ENCODE measurements at places on chromosomes 6 and 20. TPM values are rescaled to one million over a fixed set of nuclear protein-coding genes. Genes with fewer than 3 reads are reported as not detected.

The KCNQ5 gene
- total RNA-seq = 0.07 TPM

DNA sequence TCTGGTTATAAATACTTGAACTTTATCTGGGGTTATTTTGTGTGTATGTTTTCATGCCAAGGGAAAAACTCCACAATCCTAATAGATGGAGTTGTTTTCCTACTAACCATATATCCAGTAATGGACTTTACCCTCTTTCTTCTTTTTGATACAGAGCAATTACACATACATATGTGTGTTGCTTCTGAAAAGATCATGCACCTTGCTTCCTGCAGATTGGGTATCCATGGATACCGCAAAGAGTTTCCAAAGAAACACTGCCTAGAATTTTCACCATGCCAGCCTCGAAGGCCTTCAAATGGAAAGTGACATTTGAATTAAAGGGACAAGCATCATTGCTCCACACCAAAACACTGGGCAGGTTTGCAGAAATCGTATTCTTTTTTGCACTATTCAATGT is 26.8 kb downstream of the HDDC2 start:
- DNase-seq = no peak

DNA sequence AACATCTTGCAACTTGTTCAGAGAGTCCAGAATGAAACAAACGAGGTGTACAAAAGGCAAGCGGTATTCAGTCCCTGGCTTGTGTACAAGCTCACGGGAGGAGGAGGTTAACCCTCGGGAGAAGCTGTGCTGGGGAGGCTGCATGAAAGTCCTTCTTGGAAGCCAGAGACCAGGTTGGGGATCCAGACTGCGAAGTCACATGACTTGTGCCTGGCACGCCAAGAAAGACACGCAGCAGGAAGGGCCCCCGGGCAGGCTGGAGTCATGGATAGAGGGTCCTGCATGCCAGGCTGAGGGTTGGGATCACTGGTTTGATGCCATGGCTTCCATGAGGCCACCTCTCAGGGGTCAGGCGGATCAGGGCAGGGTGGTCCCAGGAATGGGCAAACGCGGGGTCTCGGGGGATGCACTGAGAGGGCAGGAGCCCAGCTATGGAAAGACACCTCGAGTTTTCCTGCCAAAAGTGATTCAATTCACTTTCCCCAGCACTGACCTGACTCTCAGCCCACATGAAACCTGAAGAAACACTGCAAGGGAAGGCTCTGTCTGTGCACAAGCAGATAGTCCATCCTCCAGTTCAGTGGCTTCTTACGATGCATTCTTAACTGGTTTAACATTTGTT is 79.4 kb downstream of the DLL1 start:
- peak; percentile 22 for DNase-seq

The BPIFB4 gene
- total RNA-seq = not detected

GRCh38 chr20:58907320-58908137 is 55.0 kb downstream of the GNAS start:
- peak; percentile 49 for DNase-seq

The CFB gene
- 32.1 TPM for total RNA-seq

DNA sequence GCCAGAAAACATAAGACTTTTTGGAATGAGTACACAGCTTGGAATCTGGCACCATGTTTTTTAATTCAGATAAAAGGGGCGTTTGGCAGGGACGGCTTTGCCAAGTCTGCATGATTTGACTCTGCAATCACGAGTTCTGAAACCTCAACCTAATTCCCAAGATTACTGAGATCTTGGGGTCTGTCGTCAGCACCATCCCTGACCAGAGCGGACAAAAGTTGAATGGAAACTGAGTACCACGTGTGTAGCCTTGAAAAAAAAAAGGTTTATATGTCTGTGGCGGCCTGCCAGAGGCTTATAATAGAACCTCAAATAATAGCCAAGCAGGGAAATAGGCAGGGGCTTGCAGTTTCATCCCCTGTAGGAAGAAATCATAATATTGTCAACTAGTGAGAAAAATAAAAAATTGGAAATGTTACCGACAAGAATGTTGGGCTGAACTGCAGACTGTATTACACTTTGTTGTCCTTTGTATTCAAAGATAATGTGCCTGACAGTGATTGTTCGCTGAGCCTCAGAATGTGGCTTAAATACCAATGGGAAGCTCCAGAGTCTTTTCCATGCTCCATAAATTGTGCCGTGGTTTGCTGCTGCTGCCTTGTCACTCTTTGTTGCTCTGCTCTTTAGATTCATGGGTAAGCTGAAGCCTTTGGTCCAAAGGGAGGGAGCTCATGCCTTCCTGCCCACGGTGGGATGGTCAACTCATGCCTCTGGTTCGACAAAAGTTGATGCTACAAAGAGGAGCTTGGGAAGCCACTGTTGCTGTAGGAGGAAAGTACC is 118.8 kb upstream of the ARID1B start:
- no peak for DNase-seq

GRCh38 chr20:23823111-23823510 is 3.4 kb downstream of the CST2 start:
- no peak for DNase-seq

DNA sequence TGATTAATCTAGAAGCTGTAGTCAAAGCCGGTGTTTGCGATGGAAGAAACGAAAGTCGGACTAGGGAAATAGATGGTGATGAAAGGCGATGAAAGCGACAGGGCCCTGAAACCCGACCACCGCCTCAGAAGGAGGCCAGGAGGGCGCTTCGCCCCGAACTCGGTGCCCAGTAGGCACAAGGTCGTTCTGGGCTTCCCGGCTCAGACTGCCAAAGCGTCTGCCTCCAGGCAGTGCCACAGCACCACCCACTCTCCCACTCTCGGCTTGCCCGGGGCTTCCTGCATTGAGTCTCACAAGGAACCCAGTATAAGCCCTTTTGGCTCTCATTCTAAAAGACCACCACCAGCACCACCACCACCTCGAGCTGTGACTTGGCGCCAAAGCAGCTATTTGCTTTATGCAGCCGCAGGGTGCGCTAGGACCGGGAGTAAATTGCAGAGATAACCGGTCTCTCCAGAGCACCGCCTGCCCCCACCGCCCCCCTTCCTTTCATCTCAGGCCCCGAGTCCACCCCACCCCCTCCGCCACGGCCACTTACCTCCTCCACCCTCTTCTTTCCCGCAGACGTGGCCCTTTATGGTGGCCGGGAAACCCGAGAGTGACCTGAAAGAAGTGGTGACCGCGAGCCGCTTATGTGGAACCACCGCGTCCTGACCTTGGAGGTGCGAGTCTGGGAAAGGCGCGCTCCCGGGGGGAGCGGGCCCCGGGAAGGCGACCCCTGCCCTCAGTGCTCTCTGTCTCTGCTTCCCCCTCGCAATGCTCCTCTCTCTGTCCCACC is 2.4 kb downstream of the TCF21 start:
- no peak for DNase-seq

The EPHA7 gene
- total RNA-seq = not detected

The DST gene
- 94.2 TPM for total RNA-seq

DNA sequence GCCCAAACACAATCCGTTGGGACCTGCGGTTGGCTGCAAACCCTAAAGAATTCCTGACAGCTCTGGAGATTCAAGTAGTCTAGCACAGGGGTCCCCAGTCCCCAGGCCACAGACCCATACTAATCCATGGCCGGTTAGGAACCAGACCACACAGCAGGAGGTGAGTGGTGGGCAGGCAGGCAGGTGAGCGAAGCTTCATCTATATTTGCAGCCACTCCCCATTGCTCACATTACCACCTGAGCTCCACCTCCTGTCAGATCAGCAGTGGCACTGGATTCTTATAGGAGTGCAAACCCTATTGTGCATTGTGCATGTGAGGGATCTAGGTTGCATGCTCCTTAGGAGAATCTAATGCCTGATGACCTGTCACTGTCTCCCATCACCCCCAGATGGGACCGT is 16.6 kb downstream of the TFEB start:
- DNase-seq = no peak

GRCh38 chr20:6976106-6976900 is 208.8 kb downstream of the BMP2 start:
- no peak for DNase-seq

GRCh38 chr6:104795363-104795762 is 64.4 kb downstream of the HACE1 start:
- DNase-seq = peak; percentile 28

DNA sequence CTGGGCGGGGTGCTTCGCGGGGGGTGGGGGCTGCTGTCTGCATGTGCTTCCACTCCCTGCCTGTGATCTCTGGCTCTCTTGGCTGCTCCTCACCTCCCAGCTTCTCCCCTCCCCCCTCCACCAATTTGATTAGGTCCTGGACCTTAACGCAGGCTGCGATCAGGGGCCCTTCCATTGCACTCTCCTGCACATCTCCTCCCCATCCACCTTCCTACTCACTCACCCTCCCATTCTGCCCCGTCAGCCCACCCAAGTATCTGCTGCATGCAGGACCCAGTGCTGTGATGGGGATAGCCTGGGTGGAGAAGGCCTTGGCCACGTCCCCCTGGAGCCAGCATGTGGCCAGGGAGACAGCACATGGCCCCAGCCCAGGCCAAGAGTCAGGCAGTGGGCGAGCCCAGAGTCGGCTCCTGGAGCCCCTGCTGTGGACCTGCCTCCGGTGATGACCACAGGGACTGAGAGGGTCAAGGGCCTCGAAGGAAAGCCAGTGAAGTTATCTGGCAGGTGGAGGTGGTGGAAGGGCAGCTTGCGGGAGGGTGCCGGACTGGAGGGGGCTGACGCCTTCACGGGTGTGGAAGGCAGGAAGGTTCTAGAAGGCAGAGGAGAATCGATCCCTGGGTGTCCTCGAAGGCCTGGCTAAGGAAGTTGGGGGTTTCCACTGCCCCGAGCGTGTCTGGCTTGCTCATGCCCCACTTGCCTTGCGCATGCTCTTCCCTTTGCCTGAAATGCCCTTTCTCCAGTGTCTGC is 40.7 kb downstream of the SRC start:
- DNase-seq = no peak

The OR2H1 gene
- total RNA-seq = not detected

The PRDM13 gene
- total RNA-seq = 0.44 TPM

GRCh38 chr20:48788486-48789072 is 39.2 kb downstream of the PREX1 start:
- DNase-seq = no peak

GRCh38 chr6:36129941-36130666 is at the start of gene MAPK13:
Gene MAPK13 (plus strand): TSS chr6:36130513. CDS start chr6:36130583, 70 bp downstream.
- DNase-seq = peak; percentile 60

DNA sequence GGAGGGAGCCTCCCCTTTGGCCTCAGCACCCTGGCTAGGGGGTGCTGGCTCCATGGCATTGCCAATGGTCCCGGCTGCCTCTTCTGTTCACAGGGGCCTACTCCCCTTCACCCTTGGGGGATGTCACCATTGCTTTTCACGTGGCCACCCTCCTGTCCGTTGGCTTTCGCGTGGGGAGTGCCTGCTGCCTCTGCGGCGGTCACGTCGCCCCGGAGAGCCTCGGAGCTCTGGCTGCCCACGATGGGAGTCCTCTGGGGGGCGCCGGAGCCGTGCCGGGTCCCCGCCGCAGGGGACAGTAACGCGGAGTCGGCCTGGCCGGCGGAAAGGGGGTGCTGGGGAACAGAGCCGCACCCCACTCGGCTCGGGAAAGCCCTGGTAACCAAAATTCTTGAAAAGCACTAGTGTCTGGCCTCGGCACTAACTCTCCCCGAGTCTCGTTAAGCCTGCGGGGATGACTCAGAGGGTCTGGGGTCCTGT is 661 bp upstream of the HEBP2 start:
- peak; percentile 43 for DNase-seq

The EYA2 gene
- 0.30 TPM for total RNA-seq

- DNase-seq = no peak
These were observed 26.0 kb downstream of the KCNQ2 start for GRCh38 chr20:63446216-63447024.

GRCh38 chr6:19153270-19153980 is 683.7 kb upstream of the ID4 start:
- no peak for DNase-seq

DNA sequence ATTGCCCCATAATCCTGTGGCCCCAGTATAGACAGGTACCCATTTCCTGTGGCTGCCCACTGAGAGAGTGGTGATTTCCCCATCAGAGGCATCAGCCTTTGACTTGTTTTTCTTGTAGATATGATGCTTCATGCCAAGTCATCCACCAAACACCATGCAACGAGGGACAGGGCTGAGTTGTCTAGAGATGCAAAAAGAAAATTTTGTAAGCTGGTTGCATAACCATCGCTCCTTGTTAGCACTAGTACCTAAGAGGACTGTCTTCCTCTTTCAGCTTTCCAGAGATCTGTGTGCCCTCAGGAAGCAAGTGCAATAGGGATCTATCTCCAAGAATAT is 166.8 kb downstream of the BCAS1 start:
- no peak for DNase-seq

The C6orf58 gene
- total RNA-seq = not detected

- DNase-seq = no peak
These were observed 20.4 kb upstream of the RAB23 start for GRCh38 chr6:57242505-57242904.

DNA sequence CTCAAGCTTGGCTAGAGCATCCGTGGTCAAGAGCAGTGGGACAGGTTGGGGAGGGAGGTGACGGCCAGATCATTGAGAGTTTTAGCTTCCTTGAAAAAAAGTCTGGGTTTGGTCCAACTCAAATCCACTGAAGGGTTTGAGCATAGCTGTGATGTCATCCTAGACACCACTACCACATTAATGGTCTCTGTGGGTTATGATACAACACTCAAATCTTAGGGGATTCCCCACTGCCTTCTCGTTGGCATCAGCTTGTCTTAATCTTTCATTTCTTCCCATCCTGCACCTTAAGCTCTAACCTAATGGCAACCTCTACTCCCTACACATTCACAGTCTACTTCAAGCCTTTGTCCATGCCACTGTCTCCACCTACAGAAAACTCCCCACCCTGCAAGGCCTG is 77.3 kb downstream of the BMP6 start:
- DNase-seq = no peak

DNA sequence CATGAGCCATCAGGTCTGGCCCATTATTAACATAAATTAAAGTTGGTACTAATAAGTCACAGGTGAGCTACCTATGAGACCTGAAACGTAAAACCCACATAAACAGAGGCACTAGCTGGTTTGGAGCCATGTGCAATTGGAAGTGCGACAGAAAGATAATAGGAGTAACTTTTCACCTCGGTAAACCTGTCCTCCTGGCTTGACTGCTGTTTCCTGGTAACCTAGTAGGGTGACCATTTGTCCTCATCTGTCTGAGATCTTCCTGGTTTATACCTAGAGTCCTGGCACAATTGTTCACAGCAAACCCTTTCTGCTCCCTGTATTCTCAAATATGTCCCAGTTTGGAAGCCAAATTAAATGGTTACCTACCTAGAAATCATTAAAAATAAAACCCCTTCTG is 7.4 kb downstream of the TBC1D20 start:
- no peak for DNase-seq

GRCh38 chr20:10553326-10553984 is 118.3 kb downstream of the SLX4IP start:
- DNase-seq = peak; percentile 76

The SLC24A3 gene
- 0.21 TPM for total RNA-seq

- no peak for DNase-seq
These were observed 34.2 kb downstream of the GSS start for GRCh38 chr20:34921436-34921835.

The HLA-DPA1 gene
- total RNA-seq = not detected

DNA sequence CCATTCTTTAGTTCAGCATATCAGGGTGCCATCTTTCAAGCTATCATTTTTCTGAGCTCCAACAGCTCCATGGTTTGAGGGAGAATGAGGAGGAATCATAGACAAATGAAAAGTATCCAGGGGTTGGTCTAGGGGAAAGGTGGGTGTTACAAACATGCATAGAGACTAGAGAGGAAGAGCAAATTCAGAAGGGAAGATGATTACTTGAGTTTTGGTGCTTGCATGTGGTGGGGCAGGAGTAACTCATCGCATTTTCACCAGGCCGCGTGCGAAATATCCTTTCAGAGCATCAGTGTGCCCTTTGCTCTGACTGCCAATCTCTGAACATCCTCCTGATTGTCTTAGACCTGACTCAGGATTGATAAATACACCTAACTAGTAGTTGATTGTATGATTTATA is 7.7 kb upstream of the BICRAL start:
- no peak for DNase-seq

GRCh38 chr6:152380351-152380767 is 256.8 kb downstream of the SYNE1 start:
- peak; percentile 8 for DNase-seq
